ENCODE measurements at places on chromosomes 6 and 20.

- no peak for DNase-seq
Observed at GRCh38 chr6:120055071-120055470, 705.5 kb upstream of the MAN1A1 start.

- DNase-seq = no peak
Observed at GRCh38 chr6:4610256-4610655, 165.9 kb upstream of the CDYL start.

DNA sequence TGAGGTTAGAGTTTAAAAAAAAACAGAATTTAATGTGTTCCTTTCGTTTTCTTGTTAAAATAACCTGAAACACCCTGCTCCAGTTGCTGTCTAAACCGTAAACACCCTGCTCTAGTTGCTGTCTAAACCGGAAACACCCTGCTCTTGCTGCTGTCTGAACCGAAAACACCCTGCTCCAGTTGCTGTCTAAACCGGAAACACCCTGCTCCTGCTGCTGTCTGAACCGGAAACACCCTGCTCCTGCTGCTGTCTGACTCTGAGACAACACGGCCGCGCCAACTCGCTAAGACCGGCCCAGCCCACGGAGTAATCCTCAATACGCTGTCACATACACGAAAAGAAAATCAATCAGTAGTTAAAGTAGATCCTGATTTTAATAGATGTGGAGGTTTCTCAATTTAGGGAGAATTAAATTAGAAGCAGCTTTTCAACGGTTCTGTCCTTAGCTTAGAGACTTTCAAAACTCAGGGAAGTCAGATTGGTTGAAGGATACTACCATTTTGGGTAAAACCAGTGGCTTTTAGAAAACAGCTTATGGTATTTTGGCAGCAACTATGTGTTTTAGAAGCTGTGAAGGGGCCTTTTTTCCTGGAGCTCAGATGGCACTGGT lies 98.3 kb downstream of the RAMACL start:
- DNase-seq = peak; percentile 71

DNA sequence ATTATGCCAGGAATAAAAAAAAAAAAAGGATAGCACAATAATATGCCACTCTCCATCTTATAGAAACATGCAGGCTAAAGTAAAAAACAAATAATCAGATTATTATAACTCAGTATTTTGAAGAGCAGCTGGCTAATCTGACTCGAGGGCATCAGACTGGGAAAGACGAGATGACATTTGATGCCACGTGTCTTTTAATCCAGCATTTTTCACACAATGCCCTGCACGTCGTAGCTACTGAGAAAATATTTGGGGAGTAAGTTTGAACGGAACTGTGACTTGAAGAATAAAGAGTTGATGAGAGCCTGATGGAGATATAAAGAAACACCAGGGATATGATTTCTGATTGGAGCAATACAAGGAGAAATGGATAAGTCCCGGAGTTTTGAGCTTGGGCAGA lies 237.7 kb downstream of the ARID1B start:
- no peak for DNase-seq

GRCh38 chr6:170021579-170021978 lies 269.3 kb downstream of the DLL1 start:
- DNase-seq = no peak

DNA sequence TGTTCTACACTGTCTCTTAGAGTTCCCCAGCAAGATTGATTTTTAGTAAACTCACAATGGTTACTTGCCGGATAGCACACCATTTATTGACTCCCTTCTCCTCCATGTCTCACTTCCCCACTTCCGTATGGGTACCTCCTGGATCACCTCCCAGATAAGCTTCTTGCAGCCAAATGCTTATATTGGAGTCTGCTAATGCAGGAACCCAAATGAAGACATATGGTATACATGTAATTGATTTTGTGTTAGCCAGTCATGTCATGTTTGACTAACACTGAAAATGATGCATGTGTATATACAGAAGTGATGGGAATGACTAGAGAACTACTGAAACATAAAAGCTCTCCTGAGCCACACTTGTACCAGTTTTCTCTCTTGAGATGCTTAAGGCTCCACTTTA lies 46.1 kb upstream of the TMX4 start:
- no peak for DNase-seq

DNA sequence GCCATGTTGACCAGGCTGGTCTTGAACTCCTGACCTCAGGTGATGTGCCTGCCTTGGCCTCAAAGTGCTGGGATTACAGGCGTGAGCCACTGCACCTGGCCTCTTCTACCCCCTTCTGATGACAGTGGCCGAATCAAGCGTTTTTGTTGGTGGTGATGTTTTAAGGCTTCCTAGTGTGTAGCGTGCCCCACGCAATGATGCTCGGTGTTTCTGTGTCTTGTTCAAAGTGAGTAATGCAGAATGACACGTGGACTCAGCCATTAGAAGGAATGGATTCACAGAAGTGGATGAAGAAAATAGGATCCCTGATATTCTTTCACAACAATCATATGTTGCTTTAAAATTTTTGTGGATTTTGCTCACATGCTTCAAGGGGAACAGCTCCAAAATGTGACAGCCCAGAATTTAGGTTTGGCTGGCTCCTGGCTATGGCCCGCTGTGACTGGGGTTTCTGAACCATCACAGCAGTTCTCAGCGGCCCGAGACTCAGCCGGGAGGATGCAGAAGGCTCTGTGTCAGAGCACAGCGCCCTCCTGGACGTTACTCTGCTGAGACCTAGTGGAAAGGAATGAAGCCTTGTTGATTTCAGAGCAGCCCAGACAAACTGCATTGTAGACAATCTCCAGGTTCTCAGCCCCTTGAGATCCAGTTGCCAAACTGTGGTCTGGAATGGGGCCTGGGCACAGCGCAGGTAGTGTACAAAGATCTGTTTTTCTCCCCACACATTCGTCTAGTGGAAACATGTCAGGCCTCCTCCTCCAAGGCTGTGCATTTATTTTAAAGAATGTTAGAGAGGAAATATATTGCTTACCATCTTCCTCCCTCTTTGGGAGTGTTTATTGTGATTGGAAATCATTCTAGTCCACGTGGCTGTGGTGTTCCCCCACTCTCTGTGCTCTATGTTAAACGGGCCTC lies 57.6 kb upstream of the TIAM2 start:
- DNase-seq = no peak

GRCh38 chr6:153790048-153790447 lies 249.0 kb upstream of the OPRM1 start:
- DNase-seq = no peak

DNA sequence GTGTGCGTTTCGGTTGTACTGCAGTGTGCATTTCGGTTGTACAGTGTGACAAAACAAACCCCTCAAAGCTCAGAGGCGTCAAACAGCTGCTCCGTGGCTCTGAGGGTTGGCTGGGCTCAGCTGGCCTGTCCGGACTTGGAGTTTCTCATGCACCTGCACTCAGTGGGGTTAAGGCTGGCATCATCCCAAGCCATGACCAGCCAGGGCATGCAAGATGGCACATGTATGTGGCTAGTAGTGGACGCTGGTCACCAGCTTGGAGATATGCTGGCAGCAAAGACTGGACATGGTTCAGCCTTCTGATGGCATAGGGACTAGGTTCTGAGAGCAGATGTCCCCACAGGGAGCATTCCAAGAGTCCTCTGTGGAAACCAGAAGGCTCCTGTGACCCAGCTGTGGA lies 187.2 kb downstream of the CDH4 start:
- DNase-seq = no peak

- DNase-seq = peak; percentile 53
Observed at GRCh38 chr20:50992733-50993457, 30.0 kb downstream of the KCNG1 start.

GRCh38 chr6:13916230-13916944 lies 8.4 kb upstream of the RNF182 start:
- no peak for DNase-seq

DNA sequence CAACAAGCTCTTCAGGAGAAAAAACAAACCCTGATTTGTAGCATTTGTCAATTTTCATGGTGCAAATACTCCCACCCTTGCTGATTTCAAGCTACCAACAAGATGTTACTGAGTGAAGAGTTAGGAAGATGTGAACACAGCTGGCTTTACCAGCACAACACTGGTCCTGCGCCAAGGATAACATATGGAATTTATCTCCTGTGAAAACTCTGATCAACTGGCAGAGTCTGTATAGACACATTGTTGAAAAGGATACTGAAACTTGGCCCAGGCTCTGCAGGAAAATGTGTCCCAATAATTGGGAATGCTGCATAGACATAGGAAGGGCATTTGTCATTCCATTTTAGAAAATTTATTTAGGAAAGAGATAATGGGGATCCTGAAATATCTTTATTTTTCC lies 29.0 kb downstream of the OTOR start:
- DNase-seq = no peak

DNA sequence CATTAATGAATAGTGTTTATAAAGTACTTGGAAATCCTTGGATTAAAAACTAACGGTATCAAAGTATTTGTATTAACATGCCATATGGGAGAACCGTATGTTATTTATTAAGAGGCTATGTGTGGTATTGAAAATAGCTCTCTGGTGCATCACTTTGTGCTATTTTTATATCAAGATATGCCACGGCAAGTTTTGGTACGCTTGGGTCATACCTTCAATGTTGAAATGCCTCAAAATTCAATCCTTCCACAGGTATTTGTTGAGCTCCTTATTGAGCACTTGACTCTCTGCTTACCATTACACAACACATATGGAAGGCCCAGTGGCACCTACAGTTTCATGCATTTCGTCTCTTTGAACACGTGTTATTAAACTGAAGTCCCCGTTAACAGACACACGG lies 647.9 kb downstream of the KIF16B start:
- DNase-seq = no peak

GRCh38 chr6:117268924-117269323 lies 3.6 kb downstream of the VGLL2 start:
- DNase-seq = no peak
